SK-N-SH (cell line): ENCODE measurements at places on chromosomes 6 and 20.

DNA sequence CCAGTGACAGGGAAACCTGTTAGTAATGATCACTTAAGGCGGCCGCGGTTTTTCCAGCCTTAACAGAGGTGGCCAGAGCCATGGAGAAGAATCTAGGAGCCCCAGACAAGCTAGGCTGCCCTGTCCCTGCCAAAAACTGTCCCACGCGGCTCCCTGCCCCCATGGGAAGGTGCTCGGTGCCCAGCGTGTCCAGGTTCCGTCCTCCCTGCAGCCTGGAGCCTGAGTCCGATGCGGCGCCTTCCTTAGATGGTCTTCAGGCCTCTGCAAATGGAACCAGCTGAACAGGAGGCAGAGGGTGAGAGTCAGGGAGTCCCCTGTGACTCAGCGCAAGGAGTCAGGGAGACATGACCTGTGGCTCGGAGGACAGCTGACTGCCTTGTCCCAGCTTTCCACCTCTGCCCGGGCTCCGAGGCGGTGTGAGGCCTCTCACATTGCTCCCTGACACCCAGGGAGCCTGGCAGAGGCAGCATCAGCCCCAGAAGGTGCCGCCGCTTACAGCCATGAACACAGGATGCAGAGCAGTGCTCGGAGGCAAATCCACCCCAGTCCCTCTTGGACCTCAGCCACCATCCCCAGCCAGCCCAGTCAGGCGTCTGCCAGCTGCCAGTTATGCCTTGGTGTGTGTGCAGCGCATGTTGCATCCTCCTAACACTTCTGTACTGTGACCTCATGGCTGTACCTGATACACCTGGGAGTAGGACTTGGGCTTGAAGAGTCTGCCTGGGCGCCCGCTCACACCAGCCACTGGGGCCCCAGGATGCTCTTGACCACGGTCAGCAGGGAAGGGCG lies 377.7 kb downstream of the CDH4 start:
- peak; percentile 86 for DNase-seq

DNA sequence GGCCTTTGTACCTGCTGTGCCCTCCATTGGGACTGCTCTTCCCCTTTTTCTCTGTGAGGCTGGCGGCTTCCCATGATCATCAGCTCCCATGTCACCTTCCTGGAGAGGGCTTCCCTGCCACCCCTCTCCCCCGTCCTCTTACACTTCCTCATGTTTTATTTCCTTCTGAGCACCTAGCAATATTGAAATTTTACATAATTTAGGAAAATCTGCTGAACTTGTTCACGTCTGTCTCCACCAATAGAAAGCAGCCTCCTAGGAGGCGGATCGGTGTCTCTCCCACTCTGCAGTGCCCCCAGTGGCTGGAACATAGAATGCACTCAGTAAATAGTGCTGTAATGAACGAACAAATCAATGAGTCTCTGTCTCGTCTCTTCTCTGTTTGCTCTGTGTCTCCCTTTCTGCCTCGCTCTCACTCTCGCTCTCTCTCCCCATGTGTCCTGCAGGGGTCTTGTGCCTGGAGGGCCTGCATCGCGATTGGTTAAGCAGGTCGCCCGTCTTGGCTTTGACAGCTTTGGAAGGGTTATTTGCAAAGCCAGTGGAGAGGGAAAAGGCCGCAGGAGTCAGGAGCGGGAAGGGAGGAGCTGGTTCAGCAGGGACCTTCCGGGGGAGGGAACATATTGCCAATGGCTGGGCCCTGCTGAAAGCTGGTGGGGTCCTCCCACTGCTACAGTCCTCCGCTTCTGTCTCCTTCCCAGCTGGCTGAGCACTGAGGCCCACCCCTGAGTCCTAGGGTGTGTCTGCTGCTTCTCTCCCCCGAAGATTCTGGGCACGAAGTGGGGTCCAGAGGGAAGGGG lies 12.1 kb upstream of the OCSTAMP start:
- DNase-seq = peak; percentile 80

DNA sequence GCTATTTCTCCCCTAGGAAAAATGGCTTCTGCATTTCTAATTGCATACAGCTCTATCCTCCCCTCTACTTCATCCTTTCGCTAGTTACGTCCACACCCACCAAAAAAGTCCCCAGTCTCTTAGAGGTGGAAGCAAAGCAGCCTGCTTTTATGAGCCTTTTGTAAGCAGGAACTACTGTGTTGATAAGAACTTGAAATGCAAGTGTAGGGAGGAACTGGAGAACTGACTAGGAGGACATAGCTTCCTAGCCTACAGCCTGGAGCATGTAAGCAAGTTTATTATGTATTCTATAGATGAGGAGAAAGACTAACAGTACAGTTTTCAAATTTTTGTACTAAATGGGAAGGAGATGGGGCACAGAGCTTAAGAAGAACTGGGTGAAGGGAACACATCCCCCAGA lies 10.3 kb downstream of the ARHGAP18 start:
- no peak for DNase-seq

DNA sequence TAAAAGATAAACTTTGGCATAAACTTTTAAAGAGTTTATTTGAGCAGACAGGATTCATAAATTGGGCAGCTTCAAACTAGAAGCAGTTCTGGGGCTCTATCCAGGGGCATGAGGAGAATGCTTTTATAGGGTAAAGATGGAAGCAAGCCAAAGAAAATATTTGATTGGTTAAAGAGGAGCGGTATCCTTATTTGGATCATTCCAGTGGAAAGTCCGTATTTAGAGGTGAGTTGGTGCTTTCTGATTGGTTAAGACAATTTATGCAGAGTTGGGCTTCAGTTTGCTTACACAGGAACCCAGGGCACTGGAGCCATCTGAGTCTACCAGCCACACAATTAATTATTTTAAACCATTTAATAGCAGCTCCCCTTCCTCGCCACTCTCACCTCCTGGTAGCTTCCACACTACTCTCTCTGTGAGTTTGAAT lies 37.9 kb upstream of the RNF217 start:
- DNase-seq = no peak

- DNase-seq = no peak
Observed at GRCh38 chr20:17161673-17162481, 65.0 kb upstream of the PCSK2 start.

DNA sequence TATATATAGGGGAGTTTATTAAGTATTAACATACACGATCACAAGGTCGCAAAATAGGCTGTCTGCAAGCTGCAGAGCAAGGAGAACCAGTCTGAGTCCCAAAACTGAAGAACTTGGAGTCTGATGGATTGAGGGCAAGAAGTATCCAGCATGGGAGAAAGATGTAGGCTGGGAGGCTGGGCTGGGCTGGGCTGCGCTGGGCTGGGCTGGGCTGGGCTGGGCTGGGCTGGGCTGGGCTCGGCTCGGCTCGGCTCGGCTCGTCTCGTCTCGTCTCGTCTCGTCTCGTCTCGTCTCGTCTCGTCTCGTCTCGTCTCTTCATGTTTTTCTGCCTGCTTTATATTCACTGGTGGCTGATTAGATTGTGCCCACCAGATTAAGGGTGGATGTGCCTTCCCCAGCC lies 238.6 kb downstream of the GRM1 start:
- DNase-seq = no peak

DNA sequence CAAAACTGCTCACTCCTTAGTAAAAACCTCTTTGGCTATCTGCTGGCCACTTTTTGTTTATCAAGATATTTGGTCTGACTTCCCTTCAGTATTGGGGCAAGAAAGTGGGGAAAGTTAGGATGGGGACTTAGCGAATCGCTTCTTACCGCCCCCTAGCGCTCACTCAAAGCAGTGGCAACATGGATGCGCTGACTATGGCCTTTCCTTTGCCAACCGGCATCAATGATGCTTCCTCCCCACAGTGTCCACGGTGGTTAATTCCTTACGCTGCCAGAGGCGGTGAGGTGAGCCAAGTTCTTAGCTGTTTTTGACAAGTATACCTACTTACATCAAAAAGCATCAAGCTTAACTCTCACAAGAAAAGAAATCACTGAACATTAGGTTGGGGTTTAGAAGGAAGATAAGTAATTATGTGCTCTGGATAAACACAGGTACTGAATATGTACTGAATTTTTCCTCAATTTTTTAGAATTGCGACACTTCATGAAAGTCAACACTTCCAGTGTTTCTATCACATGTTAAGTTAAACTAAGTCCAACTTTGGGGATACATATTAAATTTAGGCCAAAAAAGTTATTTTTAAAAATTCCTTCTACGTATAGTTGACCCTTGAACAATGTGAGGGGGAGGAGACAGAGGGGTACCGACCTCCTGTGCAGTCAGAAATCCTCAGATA lies 86.7 kb downstream of the GMDS start:
- DNase-seq = no peak

DNA sequence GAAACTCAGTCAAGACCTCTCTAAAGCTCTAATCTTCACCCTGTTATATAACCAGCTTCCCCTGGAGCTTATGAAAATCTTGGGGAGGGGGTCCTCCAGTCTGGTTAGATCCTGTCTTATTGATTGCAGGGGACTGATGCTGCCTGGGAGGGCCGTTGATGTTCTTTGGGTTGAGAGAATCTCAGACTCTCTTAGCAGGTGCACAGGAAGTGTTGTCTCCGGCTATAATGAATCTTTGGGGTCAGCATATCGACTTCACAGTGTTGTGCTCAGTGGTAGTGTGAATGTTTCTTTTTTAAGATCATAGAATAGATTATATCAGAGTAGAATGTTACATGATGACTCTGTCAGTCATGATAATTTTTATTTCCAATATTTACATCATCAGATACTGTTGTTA lies 2.8 kb upstream of the ECI2 start:
- no peak for DNase-seq

GRCh38 chr6:28929887-28930620 lies 6.3 kb upstream of the TRIM27 start:
- DNase-seq = no peak

DNA sequence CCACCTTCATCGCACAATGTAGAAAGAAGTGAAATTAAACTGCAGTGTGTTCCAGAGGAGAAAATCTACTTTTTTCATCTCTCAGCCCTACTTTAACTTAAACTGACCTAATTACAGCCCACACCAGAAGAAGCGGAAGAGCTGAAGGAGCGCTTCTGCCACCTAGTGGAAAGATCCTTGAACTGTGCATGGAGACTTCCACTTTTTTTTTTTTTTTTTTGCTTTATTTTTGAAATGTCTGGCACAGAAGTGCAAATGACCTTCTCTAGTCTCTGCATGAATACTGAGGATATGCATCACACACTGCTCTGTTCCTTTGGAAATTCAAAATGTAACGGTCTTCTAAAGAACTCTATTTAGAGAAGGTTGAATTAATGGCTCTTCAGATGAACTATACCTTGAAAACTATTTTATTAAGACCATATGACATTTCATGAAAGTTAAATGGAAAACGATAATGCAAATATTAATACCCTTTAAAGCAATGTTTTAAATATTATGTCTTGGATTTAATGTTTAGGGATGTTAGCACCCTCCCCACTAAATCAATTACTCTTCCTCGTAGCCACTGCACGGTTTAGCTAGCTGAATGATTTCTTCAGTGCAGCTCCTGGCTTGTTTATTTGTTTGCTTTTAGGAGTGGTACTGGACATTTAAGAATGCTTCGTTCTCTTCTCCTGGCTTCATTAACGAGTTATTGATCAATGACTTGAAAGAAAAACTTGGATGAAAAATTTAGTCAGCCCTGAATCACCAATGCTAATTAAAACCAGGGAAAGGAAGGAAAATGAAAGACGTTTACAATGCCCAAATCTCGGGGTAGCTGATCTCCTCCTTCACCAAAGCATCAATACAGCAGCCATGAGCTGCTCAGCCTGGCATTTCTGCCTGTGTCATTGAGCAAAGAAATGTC lies 569.6 kb upstream of the GJE1 start:
- DNase-seq = peak; percentile 55

DNA sequence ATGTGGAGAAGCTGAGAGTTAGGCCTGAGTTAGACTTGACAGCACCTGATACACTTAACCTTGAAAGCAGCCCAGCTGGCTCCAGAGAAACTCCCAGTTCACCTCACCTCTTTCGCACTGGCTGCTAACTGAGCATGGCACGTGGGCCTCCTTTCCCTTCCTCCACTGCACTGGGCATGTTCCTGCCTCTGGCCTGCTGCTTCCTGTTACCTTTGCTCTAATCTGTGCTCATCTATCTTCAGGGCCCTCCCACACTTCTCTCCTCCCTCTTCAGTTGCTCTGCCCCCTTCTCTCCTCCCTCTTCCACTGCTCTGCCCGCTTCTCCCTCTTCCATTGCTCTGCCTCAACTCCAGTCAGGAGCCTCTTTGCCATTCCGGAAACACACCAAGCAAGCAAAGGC lies 13.7 kb upstream of the UBE2V1 start:
- no peak for DNase-seq

DNA sequence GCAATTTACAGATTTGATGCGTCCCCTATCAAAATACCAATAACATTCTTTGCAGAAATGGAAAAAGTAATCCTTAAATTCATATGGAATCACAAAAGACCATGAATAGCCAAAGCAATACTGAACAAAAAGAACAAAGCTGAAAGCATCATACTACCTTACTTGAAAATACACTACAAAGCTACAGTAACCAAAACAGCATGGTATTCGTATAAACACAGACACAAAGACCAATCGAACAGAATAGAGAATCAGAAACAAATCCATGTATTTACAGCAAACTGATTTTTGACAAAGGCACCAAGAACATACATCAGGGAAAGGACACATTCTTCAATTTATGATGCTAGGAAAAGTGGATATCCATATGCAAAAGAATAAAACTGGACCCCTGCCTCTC lies 206.5 kb upstream of the PDE10A start:
- DNase-seq = no peak

GRCh38 chr20:23195636-23196035 lies 109.5 kb upstream of the CD93 start:
- no peak for DNase-seq

- DNase-seq = no peak
Observed at GRCh38 chr20:8755340-8756118, 313.4 kb upstream of the PLCB4 start.

DNA sequence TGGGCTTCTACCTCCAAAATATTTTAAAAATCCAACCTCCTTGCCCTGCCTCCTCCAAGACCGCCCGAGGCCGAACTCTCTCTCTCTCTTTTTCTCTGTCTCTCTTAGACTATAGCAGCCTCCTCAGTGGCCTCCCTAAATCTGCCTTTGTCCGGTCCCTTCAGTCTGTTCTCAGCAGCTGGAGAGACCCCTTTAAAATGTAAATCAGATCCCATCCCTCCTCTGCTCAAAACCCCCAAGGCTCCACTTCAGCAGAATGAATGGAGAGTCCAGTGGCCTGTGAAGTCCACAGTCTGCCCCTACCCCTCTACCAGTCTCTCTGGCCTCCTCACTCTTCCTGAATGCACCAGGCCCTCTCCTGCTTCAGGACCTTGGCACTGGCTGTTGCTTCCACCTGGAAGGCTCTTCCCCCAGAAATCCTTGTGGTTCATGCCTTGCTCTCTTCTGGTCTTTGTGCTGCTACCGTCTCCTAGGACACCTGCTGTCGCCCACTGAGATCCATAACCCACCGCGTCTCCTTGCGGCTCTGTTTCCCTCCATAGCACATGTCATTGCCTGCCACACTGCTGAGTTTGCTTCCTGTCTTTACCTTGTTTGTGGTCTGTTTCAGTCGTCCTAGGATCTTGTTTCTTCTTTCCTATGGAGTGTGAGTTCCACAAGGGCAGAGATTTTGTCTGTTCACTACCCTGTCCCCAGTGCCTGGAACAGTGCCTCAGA lies 6.0 kb downstream of the MLN start:
- DNase-seq = no peak
